SW480 (cell line): ENCODE measurements at places on chromosomes 4 and X.
A peak's percentile ranks its signal among the peaks of the same experiment; 100 is the strongest.

DNA sequence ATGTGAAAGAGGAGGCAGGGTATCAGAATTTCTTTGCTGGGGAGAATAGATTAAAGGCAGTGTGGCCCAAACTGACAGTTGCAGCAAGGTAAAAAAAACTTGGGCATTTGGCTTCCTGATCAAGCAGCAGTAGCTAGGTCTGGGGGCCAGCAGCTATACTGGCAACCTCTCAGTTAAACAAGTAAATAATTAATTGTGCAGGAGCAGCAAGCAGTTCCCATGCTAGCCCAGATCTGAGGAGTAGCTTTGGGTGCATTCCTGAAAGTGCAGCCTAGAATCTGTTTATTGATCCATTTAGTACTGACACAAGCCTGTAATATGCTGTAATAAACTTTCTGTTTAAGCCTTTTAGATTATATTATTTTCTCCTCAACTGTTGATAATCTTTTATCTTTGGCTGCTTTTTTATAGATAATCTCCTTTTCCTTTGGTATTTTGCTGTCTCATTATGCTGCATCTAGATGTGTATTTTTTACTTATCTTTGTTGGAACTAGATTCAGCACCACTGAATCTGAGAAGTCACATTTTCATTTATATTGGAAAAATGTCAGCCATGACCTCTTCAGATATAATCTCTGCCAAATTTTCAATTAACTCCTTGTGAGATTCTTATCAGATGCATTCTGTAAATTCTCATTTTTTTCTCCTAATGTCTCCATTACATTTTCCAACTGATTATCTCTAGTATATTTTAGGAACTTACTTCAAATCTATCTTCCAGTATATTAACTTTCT lies 276.3 kb downstream of the STPG2 start:
- DNase-seq: no peak

DNA sequence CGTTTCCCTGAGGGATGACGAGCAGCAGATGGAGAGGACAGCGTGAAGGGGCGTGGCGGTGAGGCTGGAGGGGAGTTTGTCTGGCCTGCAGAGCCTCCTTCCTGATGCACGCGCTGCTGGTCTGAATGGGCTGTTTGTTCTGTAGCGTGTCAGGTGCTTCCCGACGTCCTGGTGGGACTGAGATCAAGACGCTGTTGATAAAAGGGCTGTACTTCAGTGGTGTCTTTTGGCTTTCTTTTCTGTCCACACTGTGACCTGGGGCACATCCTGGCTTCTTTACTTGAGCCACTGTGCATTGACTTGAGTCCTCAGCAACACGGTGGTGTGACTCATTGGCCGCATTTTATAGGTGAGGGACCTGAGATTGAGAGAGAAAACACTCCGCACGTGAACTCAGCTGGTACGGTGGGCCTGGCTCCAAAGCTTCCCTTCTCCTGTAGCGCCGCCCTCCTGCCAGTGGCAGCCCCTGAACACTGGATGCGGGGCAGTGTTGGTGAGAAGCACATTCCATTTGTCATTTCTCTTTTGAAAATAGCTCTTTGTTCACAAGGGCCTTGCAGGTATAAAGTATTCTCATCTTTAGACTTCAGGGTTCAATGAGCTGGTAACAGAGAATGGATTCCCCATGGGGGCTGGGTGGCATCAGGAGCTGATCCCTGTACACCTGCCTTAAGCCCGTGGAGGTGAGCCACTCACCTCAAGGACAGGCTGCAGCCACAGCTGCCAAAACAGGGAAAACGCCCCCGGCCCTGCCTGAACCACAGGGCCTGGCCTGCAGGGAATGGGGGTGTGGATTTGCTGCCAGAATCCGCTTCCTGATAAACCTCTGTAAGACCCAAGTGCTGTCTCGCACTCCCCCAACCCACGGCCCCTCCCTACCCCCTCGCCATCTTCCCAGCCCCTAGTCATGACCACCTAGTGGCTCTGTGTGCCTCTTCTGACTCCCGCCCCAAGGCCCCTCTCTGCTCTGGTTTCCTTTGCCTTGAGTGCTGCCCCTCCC lies 29.2 kb downstream of the NSG1 start:
- DNase-seq: no peak

GRCh38 chrX:95884186-95884585 lies 800.5 kb upstream of the DIAPH2 start:
- no peak for DNase-seq

DNA sequence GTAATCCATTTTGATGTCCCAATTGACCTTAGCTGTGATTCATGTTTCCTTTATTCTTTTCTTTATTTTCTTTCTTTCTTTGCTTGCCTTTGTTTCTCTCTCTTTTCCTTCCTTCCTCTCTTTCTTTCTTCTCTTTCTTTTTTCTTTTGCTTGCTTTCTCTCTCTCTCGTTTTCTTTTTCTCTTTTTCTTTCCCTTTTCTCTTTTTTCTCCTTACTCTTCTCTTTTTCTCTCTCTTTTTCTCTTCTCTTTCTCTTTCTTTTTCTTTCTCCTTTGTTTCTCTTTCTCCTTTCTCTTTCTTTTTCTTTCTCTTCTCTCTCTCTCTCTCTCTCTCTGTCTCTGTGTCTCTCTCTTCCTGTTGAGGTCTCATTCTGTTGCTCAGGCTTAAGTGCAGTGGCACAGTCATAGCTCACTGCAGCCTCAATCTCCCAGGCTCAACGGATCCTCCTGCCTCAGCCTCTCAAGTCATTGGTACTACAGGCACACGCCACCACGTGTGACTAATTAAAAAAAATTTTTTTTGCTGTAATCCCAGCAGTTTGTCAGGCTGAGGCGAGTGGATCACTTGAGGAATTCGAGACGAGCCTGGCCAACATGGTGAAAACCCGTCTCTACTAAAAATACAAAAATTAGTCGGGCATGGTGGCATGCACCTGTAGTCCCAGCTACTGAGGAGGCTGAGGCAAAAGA lies 8.0 kb upstream of the DHRSX start:
- DNase-seq: no peak

DNA sequence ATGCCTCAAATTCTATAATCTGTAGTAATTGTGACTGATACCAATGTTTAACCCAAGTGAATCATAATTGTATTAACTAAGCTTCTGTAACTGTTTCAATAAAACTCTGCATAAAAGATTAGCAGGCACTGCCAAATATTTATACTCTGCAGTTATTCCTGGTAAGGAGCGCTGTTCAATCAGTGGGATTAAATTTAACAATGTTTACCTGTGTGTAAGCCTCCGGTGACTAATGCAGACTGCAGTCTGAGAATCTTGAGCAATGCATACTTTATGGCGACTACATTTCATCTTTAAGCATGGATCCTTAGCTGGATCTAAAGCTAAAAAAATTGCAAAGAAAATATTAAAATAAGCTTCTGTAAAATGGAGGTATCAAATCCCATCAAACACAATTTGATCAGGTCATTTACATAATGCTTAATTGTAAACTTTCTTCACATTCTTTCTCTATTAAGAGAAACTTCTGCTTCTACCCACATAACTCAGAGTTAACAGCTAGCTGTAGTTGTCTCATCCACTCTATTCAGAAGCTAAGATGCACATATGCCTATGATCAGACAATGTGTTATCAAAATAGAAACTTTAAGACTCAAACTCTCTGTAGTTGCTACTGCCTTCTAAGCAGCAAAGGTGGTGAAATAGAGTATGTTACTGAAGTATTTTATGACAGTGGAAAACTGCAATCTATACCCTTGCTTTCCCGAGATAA lies 234.0 kb downstream of the SPOCK3 start:
- no peak for DNase-seq

DNA sequence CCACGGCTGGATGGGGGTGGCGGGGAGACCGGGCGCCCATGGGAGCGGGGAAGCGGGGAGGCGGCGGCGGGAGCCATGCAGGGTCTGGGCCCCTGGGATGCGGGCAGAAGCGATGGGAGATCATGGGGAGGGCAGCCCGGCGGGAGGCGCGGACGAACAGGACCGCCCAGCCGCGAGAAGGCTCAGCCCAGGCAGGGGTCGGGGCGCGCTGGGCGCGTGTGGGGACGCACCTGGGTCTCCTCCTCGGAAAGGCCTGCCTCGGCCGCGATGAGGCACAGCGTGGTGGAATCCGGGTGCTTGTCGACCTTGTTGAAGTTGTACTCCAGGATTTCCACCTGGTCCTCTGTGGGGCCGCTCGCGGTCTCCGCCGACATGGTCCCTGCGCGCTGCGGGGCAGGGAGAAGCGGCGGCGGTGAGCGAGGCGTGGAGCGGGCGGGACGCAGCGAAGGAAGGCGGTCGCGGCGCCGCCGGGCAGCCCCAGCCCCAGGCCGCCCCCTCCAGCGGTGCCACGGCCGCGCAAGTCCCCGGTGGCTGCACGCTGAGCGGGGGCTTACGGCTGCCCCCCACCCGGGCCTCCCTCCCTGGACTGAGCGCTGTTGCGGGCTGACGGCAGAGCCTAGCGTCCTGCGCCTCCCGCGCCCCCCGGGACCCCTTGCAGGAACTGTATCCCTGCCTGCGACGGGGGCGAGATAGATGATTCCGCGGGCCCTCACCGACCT lies 25.3 kb downstream of the HOPX start:
- no peak for DNase-seq

- peak; percentile 82 for DNase-seq
These were observed 325.5 kb downstream of the BCOR start for GRCh38 chrX:39772057-39772832.

- DNase-seq: no peak
These were observed 37.0 kb downstream of the ZFP42 start for GRCh38 chr4:188032583-188032982.

DNA sequence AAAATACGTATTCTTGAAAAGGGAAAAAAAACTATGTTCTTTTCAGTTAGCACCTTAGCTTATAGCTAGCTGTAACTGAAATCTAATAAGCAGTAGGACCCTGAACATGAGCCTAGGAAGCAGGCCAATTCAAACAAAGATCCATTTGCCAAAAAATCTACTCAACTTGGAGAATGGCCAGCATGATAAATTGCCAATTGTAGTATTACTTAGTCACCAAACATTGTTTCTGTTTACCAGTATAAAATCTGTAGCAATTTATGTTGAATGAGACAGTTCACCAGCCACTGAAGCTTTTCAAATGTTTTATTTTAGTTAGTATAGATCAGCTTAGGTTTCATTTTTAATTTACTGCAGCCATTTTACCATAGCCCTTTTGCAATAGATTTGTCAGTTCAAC lies 323.6 kb upstream of the DIPK2B start:
- DNase-seq: no peak

GRCh38 chr4:184408684-184409081 lies 65.7 kb downstream of the IRF2 start:
- no peak for DNase-seq

DNA sequence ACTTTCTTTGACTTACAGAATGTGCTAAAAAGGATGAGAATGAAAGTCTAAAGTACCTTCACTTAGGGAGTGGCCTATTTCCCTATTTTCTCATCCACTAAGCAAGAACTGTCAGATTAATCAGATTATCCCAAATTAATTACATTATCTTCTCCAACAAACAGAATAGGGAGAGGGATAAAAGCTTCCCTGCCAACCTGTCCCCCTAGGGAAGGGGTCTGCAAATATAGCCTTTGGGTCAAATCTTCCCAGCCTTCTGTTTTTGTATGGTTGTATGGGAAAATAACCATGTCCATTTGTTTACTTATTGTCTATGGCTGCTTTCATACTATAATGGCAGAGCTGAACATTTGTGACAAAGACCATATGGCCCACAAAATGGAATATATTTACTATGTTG lies 57.1 kb upstream of the USP38 start:
- no peak for DNase-seq

DNA sequence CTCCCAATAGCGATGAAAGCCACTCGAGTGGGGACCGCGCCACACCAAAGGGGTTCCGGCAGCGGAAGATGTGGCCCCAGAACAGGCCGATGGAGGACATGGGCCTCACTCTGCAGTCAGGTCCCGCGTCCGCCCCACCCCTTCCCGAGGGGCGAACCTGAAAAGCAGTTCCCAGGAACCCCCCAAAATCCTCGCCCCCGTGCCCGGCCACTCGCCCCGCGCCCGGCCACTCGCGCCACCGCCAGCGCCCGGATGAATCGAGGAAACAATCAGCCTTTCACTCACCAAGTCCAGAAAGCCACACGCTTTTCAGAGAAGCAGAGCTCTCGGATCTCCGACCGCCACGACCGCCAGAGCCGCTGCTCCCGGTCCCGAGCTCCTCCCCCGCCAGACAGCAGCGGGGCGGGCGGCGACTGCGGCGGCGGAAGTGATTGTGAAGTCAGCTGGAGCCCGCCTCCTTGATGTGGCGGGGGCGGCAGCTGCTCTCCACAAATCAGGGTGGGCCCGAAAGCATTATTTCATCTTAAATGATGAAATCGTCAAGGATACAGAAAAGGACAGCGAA lies at the start of gene PJA1:
Gene PJA1, minus strand, starts transcription at position 367 of the 565 bp plus-strand sequence. CDS start 2,380 bp downstream, outside the sequence.
- peak; percentile 73 for DNase-seq

DNA sequence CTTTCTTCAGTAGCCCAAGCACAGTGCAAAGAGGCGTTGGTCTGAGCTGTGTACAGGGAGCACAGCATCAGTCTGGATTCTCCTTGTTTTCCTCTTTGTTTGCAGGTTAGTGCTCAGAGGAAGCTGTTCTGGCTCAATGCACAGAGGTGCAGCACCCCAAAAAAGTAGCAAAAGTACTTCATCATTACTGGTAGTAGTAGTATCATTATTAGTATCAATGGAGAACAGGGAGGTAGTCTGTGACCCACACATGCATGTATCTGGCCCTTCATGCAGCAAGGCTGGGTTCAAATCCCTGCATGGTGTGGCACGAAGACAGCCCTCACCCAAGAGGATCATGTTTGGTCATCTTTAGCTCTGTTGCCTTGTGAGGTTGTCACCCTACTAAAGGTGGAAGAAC lies 68.7 kb downstream of the CXXC4 start:
- no peak for DNase-seq

DNA sequence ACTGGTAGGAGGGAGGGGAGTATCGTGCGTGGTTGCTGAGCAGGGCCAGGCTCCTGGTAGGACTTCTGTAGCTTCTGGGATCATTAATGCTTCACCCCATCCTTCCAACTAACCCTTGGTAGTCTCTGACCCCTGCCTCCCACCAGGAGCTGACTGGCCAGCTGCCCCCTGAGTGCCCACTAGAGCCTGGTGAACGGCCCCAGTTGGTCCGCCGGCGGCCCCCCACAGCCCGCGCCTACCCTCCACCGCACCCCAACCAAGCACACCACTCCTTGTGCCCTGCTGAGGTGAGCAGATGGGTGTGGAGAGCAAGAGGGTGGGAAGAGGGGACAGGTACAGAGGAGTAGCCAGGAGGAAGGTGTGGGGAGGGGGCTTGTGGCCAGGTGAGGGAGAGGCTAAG lies 4.9 kb downstream of the CCDC120 start:
- DNase-seq: no peak

DNA sequence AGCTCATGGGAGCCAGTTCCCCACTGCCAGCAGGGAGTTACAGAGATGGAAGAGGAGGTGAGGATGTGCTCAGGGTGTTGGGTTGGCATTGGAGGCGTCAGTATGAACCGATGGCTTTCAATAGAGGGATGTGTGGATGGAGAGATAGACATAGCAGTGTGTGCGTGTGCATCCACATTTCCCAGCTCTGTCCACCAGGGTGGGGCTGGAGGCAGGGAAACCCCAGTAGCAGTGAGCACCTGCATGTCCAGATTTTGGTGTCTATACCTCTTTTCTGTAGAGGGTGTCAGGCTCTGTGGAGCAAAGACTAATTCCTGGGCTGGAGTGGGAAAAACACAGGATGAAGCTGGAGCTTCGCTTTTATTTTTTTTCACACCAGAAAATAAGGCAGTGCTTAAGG lies 37.2 kb upstream of the HGFAC start:
- no peak for DNase-seq

GRCh38 chr4:84324303-84325245 lies 174.5 kb downstream of the NKX6-1 start:
- no peak for DNase-seq
